ENCODE measurements at places on chromosomes 5 and 9.

- peak; percentile 25 for DNase-seq
These were observed 960 bp downstream of the SECISBP2 start for GRCh38 chr9:89319015-89319905.

DNA sequence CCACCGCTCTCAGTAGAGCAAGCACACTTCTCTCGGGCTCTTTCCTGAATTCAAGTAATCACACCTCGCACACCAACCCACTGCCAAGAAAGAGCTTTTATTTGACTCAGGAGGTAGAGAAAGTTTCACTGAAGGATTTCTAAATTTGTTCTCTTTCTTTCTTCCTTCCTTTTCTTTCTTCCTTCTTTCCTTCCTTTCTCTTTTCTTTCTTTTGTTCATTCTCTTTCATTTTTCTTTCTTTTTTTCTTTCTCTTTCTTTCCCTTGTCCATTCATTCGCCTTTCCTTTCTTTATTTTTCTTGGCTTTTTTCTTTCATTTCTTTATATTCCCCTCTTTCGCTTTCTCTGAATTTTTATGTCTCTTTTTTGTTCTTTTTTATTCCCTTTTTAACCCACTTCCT is 300.1 kb downstream of the ENC1 start:
- no peak for DNase-seq

GRCh38 chr9:95605816-95606488 is 89.2 kb upstream of the PTCH1 start:
- no peak for DNase-seq

- no peak for DNase-seq
These were observed 391.5 kb downstream of the CCDC171 start for GRCh38 chr9:15944341-15944740.

- no peak for DNase-seq
These were observed 16.5 kb upstream of the ISCA1 start for GRCh38 chr9:86298873-86299272.

GRCh38 chr5:6490246-6490645 is 41.6 kb downstream of the UBE2QL1 start:
- no peak for DNase-seq

DNA sequence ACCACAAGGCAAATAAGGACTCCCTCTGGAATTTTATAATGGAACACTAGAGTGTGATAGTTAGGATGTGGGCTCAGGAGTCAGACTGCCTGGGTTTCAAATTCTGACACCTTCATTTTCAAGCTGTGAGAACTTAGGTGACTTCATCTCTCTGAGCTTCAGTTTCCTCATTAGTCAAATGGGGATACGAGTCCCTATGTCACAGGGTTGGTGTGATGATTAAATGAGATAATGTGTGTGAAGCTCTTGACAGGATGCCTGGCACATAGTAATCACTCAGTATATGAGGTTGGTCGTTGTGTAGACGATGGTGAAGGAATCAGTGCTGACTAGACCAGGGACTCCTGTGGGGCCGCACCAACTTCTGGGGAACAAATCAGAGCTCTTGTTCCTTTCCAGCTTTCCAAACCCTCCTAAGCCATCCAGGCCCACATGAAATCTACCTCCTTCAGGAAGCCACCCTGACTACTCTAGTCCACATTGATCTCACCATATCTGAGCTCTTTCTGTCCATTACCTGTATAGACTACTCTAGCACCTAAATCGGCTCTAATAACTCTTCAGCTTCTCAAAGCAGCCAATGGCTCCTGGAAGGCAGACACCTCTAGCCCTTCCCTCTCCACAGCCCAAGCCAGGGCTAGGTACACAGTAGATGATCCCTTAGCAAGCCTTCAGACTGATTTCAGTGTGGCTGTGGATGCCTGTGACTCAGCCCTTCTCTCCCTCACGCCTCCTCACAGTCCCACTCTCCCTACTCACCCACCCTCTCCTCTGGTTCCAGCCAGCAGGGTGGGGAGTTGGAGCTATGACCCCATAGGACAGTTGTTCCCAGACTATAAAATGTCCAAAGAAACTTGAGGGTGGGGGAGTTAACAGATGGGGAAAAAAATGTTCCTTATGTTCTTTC is 2.5 kb upstream of the TCF7 start:
- peak; percentile 37 for DNase-seq

Data from ELR (cell line).